Activated T-helper 1 cell treated with anti-CD3 and anti-CD28 coated beads, Interleukin-12 subunit alpha, Interleukin-12 subunit beta, Interleukin-2, Interleukin-4 antibody, amounts not matched to agents 30 ng/mL and 10 ng/mL and 1 ng/mL, durations not matched to agents 14 hours and 24 hours and 36 hours (primary cell): ENCODE measurements at places on chromosomes 12 and 14.

GRCh38 chr14:79992407-79993198 lies 218.7 kb downstream of the DIO2 start:
- DNase-seq, result no peak

DNA sequence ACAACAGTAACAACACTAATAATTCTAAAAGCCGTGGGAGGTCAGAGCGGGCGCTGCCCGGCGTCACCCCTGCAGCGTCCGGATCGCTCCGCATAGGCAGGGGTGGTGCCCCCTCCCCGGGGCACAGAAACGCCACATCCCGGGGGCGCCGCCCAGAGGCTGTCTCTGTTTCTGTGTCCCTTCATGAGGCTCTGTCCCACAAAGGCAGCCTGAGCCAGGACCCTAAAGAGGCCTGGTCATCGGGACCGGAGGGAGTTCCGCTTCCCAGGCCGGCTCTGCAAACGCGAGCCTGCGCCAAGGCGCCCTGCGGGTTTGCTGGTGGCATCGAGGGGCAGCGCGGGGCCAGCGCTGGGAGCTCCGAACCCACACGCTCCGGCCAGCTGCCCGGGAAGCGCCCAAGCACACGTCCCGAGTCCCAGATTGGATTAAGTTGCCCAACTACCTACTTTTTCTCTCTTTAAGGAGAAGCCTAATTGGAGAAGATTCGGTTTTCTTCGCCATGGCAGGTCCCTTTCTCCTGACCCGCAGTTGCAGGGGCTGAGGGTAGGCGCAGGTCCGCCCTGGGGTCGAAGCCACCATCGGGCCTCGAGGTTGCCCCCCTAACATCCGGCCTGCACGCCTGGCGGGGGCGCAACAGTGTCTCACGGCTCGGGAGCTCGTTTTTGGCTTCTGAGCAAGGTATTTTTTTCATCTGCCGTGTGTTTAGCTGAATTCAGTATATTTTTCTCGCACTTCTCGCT lies 421.7 kb downstream of the VRK1 start:
- DNase-seq, result no peak

GRCh38 chr12:67655829-67656228 lies 7.3 kb downstream of the DYRK2 start:
- DNase-seq, result no peak

GRCh38 chr12:131491916-131492490 lies 218.9 kb upstream of the SFSWAP start:
- no peak for DNase-seq

DNA sequence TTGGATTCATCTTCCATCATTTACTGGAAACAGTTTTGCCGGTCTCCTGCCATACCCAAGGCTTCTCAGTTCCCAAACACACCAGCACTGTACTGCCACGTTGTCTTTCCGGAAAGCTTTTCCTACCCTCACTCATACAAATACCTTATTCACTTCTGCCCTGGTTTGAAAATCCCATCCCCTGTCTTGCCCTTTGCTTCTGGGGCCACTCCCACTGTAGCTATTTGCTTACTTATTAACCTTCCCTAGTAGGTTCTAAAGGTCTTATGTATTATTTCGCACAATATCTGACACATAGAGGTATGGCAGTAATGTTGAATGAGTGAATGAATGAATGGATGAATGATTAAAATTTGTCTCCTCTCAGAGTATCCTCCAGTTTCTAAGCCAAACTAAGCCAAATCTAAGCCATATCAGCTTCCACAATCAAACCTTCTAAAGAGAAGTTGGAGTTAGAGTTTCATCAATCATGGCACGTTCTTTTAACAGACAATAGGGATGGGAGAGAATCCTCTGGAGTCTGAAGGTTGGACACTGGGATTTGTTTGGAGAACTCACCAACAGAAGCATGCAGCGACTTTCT lies 18.6 kb downstream of the TSPAN8 start:
- DNase-seq, result no peak

DNA sequence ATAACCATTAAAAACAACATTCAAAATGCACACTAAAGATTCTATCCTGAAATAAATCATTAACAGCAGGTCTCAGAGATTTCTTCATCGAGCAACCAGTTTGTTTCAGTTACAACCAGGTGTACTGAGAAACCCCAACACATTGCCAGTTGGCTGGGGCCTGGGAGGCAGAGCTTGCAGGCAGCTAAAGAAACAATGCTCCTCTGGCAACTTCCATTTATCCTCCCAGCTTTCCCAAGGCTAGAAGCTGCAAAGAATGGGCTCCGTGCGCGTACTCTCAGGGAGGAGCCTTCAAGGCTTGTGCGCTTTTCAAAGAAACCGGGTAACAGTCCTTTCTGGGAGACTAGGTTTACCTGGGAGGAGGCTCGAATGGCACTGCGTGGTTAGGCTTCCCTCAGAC lies 181.6 kb downstream of the MSRB3 start:
- DNase-seq, result no peak
